8988T (cell line): ENCODE measurements at places on chromosomes 2 and 18.

GRCh38 chr2:203619267-203619878, 84.3 kb upstream of the RAPH1 start:
- DNase-seq, result no peak

DNA sequence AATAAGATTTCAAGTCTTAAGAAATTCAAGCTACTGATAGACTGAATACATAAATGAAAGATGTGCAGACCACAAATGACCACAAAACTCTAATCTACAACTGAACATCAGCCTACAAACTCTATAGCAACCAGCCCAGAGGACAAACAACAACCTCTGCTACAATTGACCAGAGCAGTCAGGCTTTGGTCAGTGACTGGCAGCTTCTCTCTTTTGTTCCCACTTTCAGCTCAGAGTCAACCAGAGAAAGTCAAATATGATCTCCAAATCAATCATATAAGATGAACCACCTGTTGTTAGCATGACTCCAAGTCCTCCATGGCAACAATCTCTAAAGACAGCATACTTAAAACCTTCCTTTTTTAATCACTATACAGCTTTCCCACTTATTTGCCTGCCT, 996.2 kb downstream of the SUCLG1 start:
- DNase-seq, result no peak

GRCh38 chr2:143741205-143741604, 612.0 kb downstream of the ARHGAP15 start:
- no peak for DNase-seq

DNA sequence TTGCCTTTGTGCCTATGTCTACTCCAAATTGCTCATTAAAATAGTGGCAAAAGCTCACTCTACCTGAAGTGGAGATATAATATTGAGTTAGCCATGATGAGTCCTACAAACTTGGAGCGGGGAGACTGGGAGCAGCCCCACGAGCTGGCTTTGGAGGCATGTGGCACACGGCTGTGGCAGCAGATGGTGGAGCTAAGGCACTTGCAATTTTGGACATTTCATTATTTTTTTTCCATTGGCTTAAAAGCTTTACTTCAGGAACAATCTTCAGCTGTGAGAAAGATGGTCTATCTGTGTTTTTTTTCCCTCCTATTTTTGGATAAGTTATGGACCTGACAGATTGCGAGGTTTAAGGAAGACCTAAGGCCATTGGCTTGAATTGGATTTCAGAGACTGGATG, 578.3 kb downstream of the CMPK2 start:
- DNase-seq, result no peak

- no peak for DNase-seq
Measured at GRCh38 chr2:177332026-177332991, 60.3 kb upstream of the AGPS start.

DNA sequence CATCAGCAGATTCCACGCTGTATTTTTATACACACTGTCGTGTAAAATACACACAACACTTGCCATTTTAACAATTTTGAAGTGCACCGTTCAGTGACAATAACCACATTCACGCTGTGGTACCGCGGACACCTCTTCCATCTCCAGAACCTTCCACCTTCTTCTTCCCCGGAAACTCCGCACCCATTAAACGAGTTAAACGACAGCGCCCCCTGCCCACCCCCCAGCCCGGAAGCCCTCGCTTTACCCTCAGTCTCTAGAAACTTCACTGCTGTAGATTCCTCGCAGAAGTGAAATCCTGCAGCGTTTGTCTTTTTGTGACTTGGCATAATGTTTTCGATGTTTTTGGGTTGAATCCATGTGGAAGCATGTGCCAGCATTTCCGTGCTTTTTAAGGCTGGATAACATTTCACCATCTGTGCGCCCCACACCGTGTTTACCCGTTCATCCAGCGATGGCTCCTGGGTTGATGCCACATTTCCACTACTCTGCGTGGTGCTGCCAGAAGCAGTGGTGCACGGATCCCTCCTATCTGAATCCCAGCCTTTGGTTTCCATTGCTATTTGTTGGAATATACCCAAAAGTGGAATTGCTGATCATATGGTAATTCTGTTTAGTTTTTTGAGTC, 32.0 kb upstream of the TMEM18 start:
- DNase-seq, result no peak

DNA sequence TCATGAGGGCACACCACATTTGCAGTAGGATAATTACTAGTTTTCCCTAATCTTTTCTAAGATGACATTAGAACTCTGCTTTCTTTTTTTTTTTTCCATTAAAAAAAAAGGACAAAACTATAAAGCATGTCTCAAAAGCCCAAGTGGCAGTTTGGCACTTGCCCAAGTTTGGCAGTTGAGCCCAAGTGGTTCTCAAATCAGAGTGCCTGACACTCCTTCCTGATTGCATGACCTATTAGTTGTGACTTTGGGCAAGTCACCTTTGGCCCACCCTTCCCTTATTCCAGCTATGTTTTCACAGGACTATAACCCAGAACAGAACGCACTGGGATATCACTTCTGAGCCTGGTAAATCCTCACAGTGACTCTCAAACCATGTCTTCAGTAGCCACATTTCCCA, 273.0 kb downstream of the CCDC85A start:
- no peak for DNase-seq

DNA sequence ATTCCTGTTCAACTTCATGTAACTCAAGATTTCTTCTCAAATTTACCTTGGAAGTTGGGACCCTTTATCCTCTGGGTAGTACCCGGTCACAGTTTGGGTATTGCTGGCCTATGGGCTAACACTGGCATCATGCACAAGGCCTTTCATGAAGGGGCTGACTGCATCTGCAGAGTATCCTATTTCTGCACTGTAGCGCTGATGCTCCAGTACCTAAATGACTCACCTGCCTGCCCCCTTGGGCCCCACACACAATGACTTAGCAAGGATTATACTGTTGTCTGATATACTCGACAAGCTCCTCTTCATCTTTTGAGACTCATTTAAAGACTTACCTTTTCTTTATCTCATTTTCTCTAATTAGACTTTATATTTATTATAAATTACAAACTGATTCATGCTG, 39.9 kb downstream of the DNAH6 start:
- DNase-seq, result no peak

- no peak for DNase-seq
Measured at GRCh38 chr2:200065477-200065876, 110.1 kb downstream of the MAIP1 start.

DNA sequence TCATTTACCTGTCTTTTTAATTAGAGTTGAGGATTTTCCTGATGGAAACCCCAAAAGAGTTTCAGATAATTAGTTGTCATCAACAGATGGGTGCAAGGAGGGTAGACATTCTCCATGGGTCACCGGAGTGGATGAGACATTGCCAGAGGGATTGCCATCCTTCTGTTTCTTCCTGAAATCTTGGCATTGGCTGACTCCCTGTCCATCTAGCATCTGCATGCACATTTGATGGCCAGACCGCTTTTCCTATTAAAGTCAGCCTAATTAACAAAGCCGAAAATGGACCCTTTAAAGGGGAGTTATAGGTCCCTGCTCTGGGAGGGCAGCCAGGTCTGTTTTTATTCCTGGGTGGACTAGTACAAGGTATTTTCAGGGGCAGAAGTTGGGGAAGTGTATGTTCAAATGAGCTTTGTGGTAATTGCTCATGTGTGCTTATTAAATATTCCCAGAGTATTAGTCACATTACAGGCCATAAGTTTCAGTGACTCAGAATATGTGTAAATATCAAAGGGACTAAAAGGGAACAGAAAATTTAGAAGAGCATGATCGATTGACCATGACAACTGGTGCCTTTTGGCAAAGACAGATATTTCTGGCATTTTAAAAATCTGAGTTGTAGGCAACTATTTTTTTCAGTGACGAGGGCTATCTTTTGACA, 209.8 kb downstream of the PHLPP1 start:
- no peak for DNase-seq

DNA sequence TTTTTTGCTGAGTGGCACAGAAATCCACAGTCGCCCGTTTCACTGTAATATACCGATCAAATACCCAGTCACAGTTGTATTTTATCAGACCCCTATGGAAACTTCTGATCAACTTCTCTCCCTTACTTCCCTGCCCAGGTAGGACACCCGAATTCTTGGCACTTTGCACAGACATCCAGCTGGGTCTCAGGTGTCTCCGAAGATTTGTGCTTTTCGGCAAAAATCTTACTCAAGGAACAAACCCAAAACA, 596 bp downstream of the MREG start:
- no peak for DNase-seq

- no peak for DNase-seq
Measured at GRCh38 chr2:75549401-75550253, 11.1 kb downstream of the EVA1A start.

DNA sequence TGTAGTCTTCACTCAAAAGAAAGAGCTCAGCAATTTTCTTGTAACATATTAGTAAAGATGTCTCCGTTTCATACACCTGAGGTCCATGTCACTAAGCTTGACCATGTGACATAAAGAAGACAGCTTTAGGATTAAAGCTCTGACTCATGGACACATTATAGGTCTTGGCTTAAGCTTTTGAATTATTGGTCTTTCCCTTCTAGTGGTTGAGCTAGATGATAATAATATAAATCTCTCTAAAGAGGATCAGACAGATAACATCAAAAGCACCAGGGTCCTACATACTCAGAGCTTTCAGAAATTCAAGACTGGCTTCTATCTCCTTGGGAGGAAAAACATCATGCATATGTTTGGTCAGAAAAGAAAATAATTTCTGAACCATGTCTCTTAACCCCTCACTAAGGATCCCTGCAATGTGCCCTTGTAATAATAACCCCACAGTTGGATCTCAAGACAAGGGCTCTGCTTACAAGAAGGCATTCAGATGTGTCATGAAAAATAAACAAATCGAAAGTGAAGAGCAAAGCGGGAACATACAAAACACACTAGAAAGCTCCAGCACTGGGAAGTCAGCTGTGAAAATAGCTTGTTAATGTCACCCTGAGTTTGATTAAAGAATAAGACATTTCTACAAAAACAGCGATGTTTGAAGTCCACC, 174.5 kb downstream of the PID1 start:
- DNase-seq, result no peak

GRCh38 chr2:181158427-181158826, 178.0 kb downstream of the UBE2E3 start:
- no peak for DNase-seq

DNA sequence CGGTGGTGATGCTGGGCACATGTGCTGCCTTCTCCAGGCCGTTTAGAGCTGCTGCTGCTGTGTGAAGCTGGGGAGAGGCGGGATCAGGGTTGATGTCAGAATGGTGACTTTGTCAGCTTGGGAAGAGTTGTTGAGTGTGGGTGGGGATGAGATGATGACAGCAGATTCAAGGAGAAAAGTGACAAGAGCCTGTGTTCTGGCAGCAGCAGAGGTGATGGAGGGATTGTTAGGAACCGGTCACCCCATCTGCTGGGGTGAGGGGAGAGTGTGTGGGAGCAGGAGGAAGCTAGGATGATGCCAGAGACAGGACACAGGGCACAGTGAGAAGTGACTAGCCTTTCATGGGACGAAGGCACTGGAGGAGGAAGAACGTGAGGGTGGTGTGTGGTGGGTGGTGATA, 345.5 kb downstream of the RNF144A start:
- DNase-seq, result no peak

GRCh38 chr2:204888222-204888621, 342.9 kb downstream of the PARD3B start:
- no peak for DNase-seq

DNA sequence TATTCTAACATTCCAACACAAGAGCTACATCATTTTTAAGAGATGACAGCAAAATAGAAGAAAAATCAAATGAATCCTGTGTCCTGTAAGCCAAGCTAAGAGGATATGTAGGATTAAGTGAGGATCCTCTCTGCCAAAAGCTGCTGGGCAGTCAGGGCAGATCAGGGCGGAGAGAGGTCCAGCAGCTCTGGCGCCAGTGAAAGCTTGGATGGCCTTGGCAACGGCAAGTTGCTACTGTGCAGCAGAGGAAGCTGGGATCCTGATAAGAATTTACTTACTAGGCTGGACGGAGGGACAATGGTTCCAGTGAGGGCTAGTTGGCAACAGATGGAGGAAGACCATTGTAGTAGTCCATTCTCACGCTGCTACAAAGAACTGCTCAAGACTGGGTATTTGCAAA, 391.5 kb downstream of the XIRP2 start:
- no peak for DNase-seq

DNA sequence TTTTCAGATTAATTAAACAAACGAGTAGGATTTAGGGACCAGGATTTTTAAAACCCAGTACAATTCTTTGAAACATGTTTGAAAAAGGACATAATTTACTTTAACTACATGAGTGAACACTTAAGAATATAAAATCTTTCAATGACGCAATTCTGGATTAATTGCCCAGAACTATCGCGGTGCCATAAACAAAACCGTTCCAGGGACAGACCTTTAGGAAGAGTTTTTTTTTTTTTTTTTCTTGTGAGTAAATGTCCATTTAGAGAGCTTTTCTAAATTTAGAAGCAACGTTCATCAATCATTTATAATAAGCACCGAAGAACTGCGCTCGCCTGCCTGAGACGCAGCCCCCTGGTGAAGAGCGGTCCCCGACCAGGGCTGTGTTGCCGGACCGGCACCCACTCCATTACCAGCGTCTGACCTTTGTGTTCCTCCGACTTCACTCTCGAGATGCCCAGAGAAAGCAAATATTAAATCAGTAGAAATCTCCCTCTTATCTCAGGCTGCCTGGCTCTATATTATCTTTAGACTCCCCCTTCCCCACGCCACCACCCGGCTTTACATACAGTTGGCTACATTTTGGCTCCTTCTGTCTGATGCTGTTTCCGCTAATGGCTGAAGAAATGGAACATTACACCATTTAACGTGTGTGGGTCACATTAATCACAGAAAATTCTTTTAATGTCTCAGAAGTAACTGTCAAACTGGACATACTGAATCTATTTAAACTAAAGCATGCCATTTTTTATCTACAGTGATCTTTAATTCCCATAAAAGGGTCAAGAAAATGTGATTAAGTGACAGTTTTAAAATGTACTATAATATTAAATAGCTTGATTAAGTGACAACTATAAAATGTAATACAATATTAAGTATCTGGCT, 364.0 kb upstream of the MEIS1 start:
- no peak for DNase-seq
